ENCODE measurements at places on chromosomes 1 and 21. TPM values are rescaled to one million over a fixed set of nuclear protein-coding genes. Genes with fewer than 3 reads are reported as not detected.

- DNase-seq = no peak
Observed at GRCh38 chr1:184409011-184409410, 22.2 kb downstream of the C1orf21 start.

GRCh38 chr1:118149799-118150198 lies 35.2 kb downstream of the SPAG17 start:
- DNase-seq = no peak

DNA sequence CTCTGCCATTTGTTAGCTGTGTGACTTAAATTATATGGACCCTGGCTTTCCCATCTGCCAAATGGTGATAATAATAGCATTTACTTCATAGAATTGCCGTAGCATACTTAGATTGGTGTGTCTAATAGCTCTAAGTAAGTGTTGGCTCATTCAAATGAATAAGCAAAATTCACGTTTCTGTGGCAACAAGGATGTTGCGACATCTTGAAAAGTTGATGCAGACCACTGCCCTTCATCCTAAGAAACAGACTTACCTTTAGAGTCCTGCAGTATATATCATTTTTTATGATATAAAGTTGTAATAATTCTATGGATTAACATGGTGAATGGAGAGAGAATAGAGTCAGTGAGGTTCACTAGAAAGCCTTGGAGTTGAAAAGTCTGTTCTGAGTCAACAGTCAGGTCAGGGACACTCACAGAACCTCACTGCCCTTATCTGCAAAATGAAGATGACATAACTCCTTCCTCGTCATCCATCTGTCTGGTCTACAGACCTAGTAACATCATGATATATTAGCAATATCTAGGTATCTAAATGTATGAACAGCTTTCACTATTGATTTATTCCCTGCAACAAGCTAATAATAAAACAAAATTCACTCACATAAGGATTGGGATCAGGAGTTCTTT lies 167.3 kb upstream of the C8B start:
- DNase-seq = no peak

- DNase-seq = no peak
Observed at GRCh38 chr1:11204396-11205190, 15.4 kb downstream of the ANGPTL7 start.

- no peak for DNase-seq
Observed at GRCh38 chr1:116952738-116953275, 43.1 kb downstream of the PTGFRN start.

DNA sequence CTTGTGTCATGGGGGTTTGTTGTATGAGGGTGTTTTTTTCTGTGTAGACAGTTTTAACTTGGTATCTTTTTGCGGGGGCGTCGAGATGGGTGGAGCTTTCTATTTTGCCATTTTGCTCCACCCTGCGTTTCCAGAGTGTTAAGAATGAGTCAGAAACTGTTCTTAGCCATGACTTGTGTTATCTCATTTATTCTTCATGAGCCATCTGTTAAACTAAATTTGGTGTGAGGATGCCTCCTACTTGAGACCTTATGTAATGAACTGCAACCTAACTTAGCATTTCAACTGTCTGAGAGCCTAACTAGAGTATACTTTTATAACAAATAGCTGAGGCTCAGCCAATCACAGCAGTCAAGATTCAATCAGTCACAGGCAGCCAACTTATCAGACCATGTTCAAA lies 1873.5 kb downstream of the NCAM2 start:
- no peak for DNase-seq

- DNase-seq = no peak
Observed at GRCh38 chr1:9201401-9202239, 33.0 kb upstream of the H6PD start.

Gene URB1
- 13.8 TPM for total RNA-seq

Gene RGS7
- not detected for total RNA-seq

Gene DPT
- 45.6 TPM for total RNA-seq

Gene C1orf210
- total RNA-seq = not detected

GRCh38 chr1:81756872-81757271 lies 43.9 kb upstream of the ADGRL2 start:
- DNase-seq = no peak

DNA sequence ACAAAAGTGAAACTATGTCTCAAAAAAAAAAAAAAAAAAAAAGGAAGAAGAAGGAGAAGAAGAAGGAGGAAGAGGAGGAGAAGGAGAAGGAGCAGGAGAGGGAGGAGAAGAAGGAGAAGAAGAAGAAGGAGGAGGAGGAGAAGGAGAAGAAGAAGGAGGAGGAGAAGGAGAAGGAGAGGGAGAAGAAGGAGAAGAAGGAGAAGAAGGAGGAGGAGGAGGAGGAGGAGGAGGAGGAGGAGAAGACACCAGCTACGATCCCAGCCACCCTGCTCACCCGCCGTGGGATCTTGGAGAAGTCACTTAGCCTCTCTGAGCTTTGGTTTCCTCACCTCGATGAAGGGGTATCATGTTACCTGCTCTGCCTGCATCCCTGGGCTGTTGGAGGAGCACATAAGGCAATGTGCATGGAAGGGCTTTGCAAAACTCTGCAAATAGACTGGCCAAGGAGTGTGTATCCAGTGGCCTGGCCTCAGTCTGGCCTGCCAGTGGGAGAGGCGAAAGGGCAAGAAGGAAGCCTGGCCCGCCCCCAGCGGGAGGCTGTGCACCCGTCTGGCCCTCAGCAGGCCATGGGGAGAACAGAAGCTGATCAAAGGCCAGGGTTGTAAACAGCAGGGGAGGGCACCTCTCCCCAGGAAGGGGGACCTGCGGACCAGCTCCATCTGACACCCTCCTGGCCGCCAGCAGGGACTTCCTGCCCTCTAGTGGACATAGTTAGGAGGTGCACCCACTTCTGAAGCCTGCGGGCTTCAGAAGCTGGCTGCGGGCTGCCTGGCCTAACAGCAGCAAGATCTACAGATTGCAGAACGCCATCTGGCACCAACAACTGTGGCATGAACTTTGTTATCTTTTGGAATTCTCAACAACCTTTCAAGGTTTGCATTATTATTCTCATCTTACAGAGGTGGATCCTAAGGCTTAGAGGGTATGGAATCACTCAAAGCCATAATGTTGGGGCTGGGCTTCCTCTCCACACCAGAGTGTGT lies 19.2 kb upstream of the CDK18 start:
- no peak for DNase-seq

DNA sequence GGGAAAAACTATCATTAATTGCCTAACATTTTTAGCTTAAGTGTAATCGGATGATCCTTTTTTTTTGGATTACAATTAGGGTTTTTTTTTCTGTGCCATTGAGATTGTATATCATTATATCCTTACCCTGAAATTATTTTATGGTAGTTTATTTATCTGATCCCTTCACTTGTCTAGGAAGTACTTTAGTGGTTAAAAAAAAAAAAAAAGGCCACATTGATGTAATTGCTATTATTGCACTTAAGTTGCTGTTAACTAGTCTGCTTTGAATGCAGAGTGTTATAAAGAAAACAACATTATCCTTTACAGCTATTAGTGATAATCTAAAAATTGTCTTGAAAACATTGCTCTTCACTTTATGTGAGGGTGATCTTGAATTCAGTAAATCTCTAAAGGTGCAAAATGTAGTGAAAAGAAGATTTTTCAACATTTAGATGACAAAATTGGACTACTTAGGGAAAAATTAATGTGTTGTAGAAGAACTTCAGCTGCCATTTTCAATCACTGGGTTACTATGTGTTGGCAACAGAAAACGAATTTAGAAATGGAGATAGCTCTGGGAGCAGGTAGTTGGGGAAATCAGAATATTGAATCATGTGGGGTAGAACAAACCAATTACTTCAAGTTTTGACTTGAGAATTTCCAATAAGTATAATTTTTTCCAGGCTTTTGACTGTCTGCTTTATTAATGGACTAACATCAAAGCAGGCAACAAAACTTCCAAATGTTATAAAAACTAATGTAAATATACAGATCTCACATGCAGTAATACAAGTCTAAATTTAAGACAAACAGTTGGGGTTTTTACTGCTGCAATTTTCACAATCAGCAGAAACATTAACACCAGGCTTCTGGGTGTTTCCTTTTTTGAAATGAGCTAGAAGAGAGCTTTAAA lies 5.0 kb downstream of the ADGRL2 start:
- DNase-seq = no peak

DNA sequence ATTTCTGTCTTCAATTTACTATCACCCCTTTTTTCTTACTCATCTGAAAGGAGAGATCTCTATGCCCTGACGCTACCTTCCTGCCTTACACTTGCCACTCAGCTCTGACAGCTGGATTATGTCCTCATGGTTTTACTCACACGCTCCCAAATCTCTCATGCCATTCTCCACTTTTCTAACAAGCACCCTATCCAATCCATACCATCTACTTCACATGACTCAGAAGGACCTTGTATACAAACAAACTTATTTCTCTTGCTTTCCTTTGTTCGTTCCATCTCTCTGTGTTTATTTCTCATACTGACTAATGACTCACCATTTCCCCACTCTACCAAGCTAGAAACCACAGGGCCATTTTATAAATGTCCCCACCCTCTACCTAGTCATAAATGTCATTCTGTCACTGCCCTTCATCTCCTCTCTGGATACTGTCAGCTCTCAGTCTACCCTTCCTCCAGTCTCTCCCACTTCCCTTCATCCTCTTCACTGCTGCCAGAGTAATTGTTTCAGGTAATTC lies 87.3 kb downstream of the USP24 start:
- DNase-seq = no peak

DNA sequence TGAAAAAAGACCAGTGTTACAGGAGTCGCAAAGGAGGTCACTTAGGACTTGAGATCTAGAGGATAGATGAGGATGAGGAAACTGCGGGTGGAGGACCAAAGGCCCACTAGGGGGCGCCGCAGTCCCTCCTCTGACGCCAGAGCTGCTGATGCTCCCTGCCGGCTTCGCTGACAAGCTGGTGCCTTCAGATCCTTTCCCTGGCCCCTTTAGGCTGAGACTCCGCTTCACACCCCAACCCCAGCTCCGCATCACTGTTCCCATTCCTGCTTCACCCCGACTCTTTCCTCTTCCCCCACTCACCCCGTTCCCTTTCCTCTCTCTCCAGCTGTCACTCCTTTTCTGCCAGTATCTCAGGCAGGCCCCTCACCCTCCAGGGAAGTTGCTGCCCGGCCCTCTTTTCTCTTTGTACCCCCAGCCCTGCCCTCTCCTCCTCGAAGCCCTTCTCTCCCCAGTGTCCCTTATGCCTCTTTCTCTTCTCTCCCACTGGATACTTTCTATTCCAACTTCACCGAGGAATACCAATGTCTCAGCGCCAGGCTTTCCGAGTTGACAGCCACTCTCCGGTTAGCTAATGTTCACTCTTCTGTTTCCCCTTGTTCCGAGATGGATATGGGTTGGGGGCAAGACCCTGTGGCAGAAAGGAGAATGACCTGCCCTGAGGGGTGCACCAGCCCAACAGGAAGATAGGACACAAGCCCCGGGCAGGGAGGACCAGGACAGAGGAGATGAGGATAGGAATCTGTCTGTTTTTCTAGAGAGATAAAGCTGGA lies 4.5 kb downstream of the KCNJ9 start:
- peak; percentile 84 for DNase-seq

Gene CELA3A
- total RNA-seq = not detected

DNA sequence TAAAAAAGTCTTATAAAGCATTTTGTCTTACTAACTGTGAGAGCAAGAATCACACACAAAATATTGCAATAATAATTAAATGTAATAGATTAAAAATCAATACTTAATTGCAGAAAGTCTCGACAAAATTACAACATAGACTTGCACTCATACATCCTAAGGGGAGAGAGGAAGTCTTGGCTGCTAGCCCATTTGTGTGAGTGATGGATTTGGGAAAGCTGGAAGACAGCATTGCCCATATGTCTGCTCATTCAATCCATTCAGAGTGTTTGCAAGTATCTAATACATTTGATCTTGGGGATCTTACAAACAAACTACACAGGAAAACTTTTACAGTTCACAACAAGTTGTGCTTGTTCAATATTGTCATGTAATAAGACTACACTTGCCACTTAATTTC lies 140.5 kb downstream of the COL11A1 start:
- DNase-seq = no peak

GRCh38 chr1:197464044-197464443 lies 196.0 kb downstream of the CRB1 start:
- DNase-seq = no peak

Gene KRTAP20-3
- total RNA-seq = not detected

Gene MATN1
- not detected for total RNA-seq

GRCh38 chr1:235124111-235124510 lies 4.5 kb downstream of the TOMM20 start:
- no peak for DNase-seq

DNA sequence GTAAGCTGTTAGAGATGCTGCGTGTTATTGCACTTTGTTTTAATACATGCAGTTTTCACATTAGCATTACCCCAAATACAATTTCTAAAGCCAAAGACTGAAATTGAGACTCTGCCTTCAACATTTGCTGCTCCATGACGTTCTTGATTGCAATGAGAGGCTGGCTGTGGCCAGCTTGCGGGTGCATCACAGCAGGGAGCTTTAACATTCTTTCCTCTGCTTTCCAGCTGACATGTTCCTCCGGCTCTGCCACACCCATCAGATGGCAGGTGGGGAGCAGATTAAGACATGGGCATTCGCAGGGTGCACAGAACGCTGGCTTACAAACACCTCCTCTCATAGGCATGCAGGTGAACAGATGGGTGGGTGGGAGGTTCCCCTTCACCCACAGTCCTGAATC lies 314.1 kb downstream of the DISC1 start:
- no peak for DNase-seq

Gene SEMA6C
- total RNA-seq = 77.7 TPM

- no peak for DNase-seq
Observed at GRCh38 chr1:201482755-201483154, 13.8 kb upstream of the PHLDA3 start.

- no peak for DNase-seq
Observed at GRCh38 chr1:35016406-35016805, 15.3 kb downstream of the ZMYM6 start.

DNA sequence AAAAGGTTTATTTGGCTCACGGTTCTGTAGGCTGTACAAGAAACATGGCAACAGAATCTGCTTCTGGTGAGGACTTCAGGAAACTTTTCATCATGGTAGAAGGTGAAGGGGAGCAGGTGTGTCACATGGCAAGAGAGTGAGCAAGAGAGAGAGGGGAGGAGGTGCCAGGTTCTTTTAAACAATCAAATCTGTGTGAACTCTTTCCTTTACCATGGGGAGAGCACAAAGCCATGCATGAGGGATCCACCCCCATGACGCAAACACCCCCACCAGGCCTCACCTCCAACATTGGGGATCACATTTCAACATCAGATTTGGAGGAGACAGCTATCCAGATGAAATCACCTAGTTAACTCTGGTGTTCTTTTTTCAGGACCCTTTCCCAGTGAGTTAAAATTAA lies 103.6 kb downstream of the GALNT2 start:
- DNase-seq = no peak

DNA sequence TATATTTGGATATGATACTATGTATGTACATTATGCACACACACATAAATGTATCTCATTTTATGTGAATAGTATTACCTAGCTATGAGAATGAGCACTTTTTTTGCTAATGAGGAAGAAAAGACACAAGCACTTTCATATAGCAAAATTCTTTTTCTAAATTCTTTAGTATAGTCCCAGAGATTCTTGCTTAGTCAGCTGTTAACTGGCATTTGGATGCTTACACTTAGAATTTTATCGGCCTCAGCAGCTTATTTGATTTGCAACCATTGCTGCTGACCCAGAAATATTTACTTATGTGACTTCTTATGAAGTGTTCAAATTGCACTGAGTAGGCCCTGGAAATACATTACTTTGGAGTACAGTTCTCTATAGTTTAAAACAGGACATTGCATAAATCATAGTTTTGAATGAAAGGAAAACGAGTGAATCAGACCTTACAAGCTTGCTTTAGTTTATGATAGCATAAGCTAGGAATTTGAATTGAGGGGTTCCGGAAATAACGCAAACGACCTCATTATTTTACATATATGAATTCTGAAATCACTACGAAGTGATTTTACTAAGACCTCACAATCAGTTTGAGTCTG lies 653.9 kb upstream of the NEGR1 start:
- DNase-seq = no peak

- no peak for DNase-seq
Observed at GRCh38 chr1:22676916-22677583, 24.0 kb downstream of the C1QB start.

Data from left ventricle myocardium inferior (tissue), 1 donor.